ENCODE measurements at places on chromosomes 5 and 9.

GRCh38 chr9:86039991-86040860 lies 59.1 kb downstream of the GOLM1 start:
- DNase-seq, result no peak

- no peak for DNase-seq
Measured at GRCh38 chr9:114621975-114622609, 11.0 kb downstream of the TMEM268 start.

GRCh38 chr9:116070256-116070914 lies 83.2 kb upstream of the PAPPA start:
- no peak for DNase-seq

DNA sequence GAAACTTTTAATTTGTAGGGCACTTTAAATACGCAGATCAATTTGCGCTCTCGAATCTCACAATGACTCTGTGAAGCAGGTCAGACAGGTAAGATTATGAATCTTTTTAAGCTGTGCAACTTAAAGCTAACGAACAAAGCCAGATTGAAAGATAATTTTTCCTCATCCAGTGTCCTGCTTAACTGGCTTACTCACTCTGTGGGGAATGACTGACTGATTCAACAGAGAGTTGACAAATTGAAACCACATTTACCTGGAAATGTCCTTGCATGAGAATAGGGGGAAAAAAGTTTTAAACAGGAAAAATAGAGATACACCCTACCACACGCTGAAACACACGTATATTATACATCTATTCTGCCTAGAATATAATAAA lies 187.9 kb downstream of the MAN2A1 start:
- no peak for DNase-seq

DNA sequence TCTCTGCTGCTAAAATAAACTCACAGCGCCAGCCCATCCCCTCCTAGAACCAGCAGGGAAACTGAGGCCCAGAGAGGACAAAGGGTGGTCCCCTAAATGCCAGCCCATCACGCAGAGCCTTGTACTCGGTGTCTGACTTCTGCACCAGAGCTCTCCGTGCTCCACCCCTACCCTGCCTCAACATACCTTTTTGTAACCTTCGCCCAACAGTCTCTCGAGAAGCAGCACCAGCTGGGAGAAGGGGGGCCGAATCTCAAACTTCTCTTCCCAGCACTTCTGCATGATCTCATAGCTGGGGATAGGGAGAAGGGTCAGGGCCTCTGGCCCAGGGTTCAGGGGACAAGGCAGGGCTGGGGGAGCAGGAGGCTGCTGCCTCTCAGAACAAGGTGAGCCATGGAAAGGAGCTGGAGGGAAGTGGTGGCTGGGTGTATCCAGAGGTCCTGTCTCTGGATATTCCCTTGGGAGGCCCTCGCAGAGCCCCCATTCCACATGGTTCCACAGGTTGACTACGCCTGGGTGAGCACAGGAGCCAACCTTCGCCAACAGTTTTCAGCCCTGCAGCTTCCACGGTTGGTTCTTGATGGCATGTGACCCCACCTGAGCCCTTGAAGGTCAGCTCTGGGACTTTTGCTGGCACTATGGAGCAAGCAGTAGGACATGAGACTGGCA lies 32.3 kb upstream of the CSF1R start:
- DNase-seq, result no peak

- DNase-seq, result no peak
Measured at GRCh38 chr5:151451626-151452520, 4.5 kb downstream of the SLC36A1 start.

DNA sequence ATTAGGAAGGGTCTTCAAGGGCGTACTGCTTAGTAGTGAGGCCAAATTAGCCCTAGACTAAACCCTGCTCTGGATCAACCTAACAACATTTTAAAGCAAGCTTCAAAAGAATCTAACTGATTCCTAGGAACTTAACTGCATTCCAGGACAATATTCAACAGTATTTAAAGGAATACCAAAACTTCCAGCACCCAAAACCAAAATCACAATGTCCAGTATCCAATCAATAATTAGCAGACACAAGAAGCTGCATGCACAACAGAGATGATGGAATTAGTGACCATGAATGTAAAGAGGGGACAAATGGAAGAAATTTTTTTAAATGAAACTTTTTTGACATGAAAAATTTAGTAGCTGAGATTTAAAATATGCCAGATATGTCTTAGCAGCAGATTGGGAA lies 53.9 kb downstream of the CETN3 start:
- DNase-seq, result no peak

GRCh38 chr5:15252331-15252730 lies 247.6 kb upstream of the FBXL7 start:
- no peak for DNase-seq

- DNase-seq, result no peak
Measured at GRCh38 chr9:134187110-134187531, 22.8 kb upstream of the RNU6ATAC start.

DNA sequence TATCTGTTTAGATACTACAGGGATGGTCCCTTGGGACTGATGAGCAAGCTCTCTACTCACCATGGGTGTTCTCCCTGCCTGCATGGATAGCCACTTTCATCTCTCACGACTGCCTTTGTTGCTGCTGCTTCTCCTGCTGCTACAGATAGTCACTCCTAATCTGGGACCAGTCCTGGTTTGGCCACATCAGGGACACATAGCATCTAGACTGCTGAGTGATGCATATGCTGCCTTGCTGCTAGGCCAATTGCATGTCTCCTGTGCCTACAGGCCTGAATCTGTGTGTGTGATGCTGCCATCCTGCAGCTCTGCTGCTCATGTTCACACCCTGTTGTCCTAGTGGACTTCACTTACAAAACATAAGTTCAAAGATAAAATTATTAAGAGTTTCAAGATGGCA lies 297.1 kb downstream of the HCN1 start:
- no peak for DNase-seq

- DNase-seq, result no peak
Measured at GRCh38 chr5:158301186-158301585, 442.2 kb upstream of the CLINT1 start.

- DNase-seq, result no peak
Measured at GRCh38 chr9:8751406-8751930, 951.9 kb upstream of the DMAC1 start.

DNA sequence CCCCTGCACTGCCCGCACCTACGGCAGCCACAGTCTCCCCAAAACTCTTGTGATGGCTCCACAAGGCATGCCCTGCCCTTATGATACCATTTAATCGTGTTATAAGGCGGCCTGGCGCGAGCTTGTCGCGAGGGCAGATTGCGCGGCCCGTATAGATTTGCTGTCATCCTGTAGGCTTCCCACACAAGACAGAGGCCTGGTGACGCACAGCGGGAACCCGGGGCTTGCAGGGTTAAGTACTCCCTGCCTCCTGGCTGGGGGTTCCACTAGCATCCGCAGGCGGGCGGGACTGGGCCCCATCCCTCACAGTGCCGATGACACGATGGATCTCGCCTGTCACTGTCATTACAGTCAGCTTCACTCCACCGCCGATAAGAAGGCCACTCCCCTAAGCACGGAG lies 364.9 kb upstream of the IRX2 start:
- no peak for DNase-seq

DNA sequence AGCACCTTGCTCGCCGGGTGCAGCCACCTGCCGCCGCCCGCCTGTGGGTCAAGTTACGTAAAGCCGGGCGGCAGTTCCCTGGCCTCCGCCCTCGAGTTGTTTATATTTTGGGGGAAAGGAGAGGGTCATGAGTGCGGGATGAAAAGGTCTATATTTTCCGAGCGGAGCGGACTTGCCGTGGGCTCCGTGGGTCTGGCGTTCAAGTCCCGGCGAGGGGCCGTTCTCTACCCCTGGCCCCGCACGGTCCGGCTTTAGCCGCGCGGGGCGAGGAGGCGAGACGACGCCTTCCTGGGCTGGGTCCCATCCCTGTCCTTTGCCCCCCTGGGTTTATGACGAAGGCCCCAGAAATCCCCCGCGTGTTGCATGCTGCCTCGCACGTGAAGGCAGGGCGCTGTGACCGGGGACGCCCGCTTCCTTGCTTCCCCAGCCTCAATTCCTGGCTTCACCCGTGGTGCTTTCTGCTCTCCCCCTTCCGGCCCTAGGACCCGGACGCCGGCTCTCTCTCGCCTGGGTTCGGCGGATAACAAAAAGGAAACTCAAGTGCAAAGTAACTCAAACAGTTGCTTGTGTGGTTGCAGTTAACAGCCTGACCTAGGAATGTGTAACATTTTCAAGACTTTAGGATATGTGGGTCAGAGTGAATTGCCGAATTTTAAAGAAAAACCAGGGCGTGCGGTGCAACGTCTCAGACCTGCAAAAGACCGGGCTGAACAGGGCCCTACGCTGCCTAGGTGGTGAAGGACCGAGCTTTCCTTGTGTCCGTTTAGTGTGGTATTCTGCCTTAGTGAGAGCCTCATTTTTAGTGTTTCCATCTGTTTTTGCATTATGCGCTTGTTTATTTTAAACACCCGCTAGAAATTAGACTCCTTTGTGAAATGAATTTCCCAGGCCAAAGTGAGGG lies 810 bp downstream of the VPS13A start:
- peak; percentile 40 for DNase-seq

- DNase-seq, result no peak
Measured at GRCh38 chr5:172892713-172893112, 58.7 kb downstream of the ERGIC1 start.

DNA sequence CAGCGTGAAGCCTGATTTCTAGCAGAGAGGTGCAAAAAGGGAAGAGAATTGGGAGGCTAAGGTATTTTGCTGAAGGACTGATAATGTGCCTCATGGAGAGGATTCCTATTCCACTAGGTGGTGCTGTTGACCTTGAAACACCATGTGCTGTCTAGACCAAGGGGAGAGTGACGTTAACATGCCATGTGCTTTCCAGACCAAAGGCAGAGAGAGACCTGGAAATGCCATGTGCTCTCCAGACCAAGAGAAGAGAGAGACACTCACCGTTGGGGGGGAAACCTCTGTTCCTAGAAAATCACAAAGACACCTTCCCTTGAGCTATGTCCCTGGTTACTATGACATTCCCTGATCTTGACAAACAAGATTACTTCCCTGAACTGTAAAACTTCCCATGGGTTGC lies 286.0 kb upstream of the TUSC1 start:
- DNase-seq, result peak; percentile 43

GRCh38 chr5:129670957-129671500 lies 76.9 kb upstream of the MINAR2 start:
- no peak for DNase-seq

GRCh38 chr9:76269789-76270188 lies 124.4 kb downstream of the RFK start:
- DNase-seq, result peak; percentile 80

DNA sequence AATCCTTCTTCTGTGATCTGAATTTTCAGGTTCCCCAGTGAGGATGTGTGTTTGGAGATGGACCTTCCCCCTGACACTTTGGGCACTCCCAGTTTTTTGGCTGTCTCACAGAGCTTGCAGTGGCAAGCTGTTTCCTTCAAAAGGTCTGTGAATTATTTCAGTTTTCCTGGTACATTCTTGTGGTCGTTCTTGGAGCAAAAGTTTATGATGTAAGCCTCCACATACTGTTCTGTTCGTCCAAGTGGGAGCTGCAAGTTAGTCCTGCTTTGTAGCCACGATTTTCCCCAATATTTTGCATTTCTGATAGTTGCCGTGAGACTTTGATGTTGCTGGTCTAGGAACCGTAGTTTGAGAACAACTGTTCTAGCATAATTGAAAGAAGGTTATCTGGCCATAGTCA lies 88.3 kb downstream of the MTAP start:
- DNase-seq, result no peak

GRCh38 chr5:127995556-127995955 lies 88.0 kb upstream of the SLC12A2 start:
- DNase-seq, result no peak

DNA sequence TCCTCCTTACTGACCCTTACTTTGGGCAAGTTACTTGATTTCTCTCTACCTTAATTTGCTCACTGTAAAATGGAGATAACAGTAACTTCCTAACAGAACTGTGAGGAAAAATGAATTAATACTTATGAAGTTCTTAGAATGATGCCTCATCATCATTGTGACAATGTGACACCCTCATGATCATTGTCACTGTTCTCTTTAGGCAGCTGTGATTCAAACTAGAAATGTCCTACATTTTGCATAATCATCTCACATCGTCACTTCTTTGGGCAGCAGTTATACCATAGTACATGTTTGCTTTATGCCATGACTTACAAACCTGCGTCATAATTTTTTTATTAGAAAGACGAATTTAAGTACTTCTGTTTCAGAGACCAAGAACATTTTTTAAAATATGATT lies 9.7 kb downstream of the SLC30A5 start:
- DNase-seq, result no peak

GRCh38 chr9:994005-994404 lies 17.6 kb downstream of the DMRT3 start:
- no peak for DNase-seq

DNA sequence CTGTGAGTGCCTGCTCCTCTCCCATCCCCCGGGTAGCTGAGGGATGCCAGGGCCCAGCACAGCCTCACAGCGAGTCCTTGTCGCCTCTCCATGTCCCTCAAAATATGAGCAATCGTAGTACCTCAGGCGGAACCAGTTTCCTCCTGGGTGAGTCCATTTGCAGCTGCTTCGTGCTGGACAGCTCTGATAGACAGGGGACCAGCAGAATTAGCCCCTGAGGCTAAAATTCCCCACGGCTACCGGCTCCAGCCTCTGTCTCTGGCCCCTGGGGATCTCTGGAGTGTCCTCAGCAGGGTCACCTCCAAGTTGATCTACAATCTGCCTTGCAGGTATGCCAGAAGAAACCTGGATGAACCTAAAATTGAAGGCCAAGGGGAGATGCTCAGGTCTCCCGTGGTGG lies 115.8 kb upstream of the FBXL7 start:
- DNase-seq, result no peak

GRCh38 chr5:71973563-71973962 lies 133.7 kb upstream of the MAP1B start:
- no peak for DNase-seq

GRCh38 chr9:89431930-89432725 lies 65.8 kb downstream of the SEMA4D start:
- DNase-seq, result no peak

GRCh38 chr5:178231539-178232123 lies 971 bp downstream of the PHYKPL start:
- no peak for DNase-seq

- no peak for DNase-seq
Measured at GRCh38 chr5:42302186-42302585, 121.1 kb upstream of the GHR start.

DNA sequence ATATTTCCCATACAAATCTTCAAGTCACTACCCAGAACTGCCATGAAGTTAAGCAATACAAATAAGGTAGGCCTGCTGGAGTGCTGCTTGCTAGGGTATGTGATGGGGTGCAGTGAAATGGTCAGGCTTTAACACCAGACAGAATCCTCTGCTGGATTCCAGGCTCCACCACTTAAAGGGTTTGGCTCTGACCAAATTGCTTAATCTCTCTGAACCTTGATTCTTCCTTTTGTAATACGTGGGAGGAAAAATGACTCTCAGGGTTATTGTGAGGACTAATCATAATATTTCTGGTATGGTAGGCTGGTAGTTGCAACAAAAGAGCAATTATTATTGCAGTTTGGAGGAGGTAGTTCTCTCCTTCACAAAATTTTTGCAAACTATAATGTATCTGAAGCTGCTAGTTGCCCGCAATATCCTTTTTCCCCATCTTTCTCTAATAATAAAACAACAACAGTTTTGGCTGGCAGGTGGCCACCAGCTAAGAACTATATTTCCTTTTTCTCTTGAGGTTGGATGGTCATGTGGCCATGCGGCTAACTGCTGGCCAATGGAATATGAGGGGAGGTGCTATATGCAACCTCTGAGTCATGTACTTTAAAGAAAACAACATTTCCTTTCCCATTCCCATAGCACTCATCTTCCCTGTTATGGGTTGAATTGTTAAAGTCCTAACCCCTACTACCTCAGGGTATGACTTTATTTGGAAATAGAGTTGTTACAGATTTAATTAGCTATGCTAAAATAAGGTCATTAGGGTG lies 44.1 kb downstream of the CCL28 start:
- DNase-seq, result no peak
